ENCODE measurements at places on chromosomes 6 and 20.

- no peak for DNase-seq
Measured at GRCh38 chr6:50655848-50656453, 57.4 kb upstream of the TFAP2D start.

GRCh38 chr20:57671662-57672061 is 38.2 kb downstream of the PMEPA1 start:
- no peak for DNase-seq

DNA sequence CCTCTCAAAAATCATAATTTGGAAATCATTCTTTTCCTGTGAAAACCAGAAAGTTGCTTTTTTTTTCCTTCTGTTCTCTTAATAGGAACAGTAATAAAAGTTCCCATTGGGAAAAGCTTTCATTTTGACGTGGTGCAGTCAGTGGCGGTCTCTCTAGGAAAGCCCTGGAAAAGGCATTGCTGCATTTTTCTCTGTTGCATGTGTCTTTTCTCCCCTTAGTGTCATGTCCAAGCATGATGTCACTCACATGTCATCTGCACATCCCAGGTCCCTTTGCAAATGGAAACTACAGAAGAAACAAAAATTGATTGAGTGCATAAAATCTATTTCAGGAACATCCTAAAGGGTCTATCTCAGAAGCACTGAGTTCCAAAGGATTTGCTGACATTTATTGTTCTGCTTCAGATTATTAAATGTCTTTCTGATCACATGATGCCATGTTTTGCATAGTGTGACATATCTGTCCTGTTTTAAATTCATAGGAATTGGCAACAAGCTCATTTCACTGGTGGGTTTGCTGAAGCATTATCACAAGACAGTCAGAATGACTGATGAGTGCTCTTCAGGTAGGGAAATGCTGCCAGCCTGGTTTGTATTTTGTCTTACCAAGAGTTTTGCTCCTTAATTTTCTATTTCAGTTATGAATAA is 208.7 kb downstream of the SOX4 start:
- no peak for DNase-seq

GRCh38 chr20:41274152-41274551 is 43.4 kb downstream of the ZHX3 start:
- DNase-seq = no peak

DNA sequence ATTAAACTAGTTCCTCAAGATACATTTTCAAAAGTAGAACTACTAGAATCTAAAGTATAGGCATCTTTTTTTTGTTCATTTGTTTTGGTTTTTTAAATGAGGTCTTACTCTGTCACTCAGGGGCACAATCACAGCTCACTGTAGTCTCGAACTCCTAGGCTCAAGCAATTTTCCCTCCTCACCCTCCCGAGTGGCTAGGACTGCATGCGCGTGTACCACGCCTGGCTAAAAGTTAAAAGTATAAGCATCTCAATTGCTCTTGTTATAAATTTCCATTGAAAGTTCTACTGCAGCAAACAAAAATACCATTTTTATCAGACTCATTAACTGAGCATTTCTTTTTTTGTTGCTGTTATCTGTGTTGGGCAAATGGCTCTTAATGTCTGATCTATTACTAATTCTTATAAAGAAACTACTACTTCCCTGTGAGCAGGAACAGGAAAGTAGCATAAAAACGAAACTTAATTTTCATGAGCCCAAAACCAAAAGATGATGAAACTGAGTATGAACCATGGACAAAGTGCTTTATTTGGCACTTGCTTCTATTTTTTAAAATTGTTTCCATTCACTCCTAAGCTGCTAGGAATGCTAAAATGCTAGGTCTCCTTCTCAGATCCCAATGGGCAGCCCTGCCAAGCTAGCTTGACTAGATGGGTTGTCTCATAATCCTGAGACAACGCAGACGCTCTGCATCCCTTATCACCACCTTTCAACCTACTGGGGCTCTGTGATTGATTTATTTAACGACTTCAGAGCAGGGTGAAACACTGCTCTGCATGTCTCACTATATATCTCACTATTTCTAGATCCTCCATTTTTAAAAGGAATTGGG is 36.9 kb downstream of the TRPC4AP start:
- DNase-seq = no peak

- DNase-seq = no peak
Measured at GRCh38 chr6:26366504-26366903, 1.5 kb downstream of the BTN3A2 start.

DNA sequence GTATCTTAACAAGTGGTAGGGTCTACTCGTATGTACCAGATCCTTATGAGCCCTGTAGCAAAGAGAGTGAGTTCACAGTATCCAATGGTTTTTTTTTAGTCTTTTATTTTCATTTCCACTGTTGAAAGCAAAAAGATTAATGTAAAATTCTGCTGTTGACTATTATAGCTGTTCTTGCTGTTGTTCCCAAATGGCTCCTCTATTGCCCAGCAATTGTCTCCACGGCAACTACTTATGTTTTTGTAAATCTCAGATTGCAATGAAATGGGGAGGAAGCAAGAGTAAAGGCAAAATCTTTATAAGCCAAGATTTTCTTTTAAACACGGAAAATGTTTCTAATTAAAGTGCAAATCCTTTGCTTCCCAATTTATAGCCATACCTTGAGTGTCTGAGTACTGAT is 406.1 kb downstream of the EPM2A start:
- DNase-seq = no peak

DNA sequence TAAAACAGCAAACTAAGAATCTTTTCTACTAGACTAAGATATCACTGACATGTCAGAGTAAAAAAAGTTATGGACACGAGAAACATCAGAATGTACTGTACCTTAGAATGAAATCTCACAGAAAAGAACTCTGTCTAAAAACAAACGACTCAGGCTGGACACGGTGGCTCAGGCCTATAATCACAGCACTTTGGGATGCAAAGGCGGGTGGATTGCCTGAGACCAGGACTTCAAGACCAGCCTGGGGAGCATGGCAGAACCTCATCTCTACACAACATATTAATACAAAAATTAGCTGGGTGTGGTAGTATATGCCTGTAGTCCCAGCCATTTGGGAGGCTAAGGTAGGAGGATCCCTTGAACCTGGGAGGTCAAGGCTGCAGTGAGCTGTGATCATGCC is 122.6 kb downstream of the PRND start:
- no peak for DNase-seq

GRCh38 chr6:21265730-21266044 is 327.9 kb upstream of the SOX4 start:
- DNase-seq = no peak

DNA sequence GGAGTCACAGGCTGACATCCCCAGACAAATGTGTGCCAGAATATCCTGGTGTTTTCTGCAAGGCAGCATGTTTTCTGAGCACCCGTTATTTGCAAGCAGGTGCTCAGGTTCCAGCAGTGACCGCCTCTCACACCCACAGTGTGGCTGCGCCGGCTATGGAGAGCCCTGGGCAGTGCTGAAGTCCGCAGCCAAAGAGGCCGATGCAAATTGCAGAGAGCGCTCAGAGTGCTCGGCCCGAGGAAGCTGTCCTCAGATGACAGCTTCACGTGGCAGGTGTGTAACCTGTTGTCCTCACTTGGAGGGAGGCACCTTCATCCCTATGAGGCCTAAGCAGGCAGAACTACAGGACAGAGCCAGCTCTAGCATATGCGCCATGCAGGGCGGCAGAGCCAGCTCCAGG is 23.5 kb upstream of the MPC1 start:
- no peak for DNase-seq

DNA sequence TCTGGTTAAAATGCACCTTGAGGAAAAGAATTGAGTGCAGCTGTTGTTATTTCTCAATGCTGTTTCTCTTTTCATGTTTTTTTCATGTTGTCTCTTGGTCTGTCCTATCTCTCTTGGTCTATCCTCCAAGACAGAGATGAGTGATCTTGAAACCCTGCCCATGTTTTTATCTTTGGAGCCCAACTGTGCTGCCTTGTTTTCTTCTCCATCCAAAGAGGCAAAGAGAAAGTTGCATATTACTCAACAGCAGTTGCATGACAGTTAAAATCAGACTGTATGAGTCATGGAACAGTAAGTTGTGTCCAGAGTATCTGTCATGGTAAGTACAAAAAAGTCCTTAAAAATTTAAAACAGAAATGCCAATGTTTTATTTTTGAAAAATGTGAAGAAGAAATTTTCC is 26.2 kb downstream of the BCAS1 start:
- no peak for DNase-seq

GRCh38 chr20:47576516-47577033 is 74.9 kb downstream of the NCOA3 start:
- no peak for DNase-seq

DNA sequence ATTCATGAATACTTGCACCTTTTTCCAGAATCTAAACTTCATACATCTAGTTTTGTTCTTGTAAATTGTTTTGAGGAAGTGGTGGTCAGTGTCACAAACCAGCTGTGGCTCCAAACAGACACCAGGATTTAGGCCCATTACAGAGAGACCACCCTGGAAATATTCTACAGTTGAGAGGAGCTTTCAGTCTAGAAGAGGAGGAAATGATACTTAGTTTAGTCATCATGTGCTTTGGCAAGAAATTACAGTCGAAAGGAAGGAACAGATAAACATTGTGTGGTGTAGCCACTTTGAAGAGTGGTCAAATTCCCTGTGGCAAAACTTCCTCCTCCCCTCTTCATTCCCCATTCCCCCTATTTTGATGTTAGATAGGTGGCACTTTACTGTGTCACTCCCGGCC is 15.7 kb downstream of the DCBLD1 start:
- no peak for DNase-seq

DNA sequence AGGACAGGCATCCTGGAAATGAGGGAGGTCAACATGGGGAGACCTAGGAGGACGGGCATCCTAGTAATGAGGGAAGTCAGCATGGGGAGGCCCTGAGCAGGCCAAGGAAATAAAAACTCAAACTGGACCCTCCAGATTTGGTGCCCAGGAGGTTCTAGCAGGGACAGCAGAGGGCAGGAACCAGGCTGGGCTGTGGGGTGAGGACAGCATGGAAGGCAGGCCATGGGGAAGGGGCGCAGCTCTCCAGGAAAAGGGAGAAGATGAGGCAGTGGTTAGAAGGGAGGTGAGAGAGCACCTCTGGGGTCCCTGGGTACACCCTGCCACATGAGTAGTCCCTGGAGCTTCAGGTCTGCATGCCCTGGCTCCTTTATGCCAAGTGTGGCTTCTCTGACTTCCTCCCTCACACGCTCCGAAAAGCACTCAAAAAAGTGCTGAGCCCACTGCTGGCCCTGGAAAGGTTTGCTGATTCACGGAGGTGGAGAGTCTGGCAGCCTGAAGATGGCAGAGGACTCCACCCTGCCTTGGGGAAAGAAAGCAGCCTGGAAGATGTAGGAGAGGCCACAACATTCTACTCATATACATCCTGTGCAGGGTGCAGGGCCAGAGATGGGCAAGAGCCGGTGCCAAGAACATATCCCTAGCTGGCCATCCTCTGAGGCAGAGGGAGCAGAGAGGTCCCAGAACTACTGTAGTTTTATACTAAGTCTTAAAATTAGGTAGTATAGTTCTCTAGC is 154.9 kb downstream of the MRPL14 start:
- no peak for DNase-seq

DNA sequence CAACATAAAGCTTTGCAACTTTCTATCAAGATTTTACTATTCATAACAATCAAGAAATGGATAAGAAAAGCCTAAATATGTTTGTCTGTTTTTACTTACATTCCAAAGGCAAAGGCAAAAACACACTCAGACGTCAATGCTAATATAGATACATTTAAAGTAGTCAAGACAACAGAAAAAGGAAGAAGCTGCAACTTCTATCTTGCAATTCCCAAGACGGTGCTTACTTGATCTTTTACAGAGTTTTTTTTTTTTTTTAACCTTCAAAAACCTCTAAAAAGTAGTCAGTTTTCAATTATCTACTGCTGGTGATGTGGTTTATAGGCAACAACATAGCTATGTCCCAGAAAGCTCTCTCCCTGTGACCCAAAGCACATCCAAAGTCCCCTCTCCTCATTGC is 58.1 kb downstream of the EPB41L2 start:
- no peak for DNase-seq

DNA sequence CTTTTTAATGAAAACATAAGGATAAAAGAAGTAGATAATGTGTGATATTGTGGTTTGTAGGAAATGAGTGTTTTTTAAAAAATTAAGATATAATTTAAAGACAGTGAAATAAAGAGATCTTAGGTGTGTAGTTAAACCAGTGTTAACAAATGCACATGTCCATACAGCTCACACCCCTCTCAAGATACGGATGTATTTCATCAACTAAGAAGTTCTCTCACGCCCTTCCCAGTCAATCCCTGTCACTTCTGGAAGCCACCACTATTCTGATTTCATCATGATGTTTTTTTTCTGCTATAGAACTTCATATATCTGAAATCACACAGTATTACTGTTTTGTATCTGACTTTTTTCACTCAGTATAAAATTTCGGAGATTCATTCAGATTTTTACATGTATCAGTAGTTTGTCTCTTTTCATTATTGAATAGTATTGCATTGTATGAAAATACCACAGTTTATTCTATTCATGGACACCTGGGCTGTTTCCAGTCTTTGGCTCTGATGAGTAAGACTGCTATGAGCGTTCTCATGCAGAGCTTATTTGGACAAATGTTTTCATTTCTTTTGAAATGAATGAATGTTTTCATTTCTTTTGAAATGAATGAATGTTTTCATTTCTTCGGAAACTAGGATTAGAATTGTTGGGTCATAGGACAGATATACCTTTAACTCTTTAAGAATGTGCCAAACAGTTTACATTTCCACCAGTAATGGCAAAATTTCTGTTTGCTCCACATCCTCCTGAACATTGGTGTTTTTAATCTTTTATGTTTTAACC is 49.7 kb upstream of the ELOVL5 start:
- no peak for DNase-seq

DNA sequence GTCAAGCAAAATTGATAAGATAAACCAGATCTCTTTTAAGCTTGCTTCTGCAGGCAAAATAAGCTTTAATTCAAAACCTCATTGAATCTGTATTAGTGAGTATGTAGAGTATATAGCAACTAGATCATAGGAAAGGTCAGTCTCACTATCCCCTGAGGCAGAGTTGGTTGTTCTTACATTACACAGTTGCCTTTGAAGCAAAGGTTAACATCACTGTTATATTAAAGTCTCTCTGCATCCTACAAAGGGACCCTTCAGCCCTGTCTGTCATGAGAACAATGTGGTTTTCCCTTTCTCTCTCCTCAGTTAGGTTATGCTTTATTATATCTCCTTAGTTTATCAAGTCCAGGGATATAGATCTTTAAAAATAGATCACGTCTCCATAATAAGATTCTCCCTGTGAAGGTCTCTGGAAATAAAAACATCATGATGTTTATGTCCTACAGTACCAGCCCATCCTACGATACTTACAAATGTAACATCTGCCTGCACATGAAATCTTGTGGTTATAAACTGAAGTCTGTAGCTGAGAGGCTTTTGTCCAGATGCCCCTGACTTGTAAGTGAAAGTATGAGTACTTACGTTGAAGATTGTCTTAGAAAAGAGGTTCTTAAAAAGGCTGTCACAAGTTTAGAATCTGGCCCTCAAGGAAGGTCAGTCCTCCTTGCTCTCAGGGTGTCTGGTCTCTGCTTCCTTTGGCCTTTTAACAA is 103.6 kb downstream of the VIP start:
- no peak for DNase-seq

Measured in stimulated activated CD4-positive, alpha-beta T cell treated with anti-CD3 and anti-CD28 coated beads, Interleukin-12 subunit alpha, Interleukin-12 subunit beta, amount 100 ng/mL, for 48 hours (primary cell).